ENCODE measurements at places on chromosomes 2 and 18.

DNA sequence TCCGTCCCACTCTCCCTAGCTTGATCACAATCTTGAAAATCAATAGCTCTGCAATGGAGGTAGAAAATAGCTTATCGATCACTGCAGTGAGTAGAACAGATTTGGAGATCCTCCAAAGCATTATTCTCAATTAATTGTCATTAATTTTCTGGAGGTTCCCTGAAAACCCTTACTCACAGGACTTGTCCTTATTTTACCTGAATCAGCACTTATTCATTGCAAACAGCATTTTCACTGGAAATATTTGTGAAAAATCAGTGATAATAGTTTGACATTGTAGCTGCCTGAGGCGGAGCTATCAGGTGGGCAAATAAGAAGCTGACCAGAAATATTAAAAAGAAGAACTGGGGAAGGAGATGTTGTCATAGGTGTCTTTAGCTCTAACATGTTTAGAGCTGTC, 294.6 kb upstream of the ZSWIM2 start:
- no peaks in the 10 kb centered on the region for H3K4me1 ChIP-seq
- no peak for DNase-seq
- no peak overlapping the region for H3K27ac ChIP-seq
- H3K36me3 ChIP-seq = peaks cover 3% of the 10 kb centered on the region

- H3K4me3 ChIP-seq = no peak overlapping the region
- H3K27me3 ChIP-seq = no peaks in the 10 kb centered on the region
- DNase-seq = no peak
Measured at GRCh38 chr2:179107737-179108136, 57.8 kb upstream of the CCDC141 start.

DNA sequence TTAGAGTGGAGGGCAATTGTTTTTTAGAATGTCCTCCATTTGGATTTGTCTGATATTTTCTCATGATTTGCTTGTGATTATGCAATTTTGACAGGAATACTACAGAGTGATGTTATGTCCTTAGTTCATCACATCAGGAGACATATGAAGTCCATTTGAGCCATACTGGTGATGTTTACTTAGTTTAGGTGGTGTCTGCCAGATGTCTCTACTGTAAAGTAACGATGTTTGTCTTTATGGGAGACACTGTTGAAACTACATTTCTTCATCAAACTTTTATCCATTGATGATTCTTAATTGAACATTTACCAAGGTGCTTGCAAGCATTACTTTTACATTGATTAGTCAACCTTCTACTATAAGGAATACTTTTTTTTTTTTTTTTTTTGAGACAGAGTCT, 4.9 kb upstream of the SNORC start:
- no peak for DNase-seq
- no peaks in the 10 kb centered on the region for H3K4me1 ChIP-seq
- no peak overlapping the region for H3K27ac ChIP-seq
- no peaks in the 10 kb centered on the region for H3K36me3 ChIP-seq
- H3K4me3 ChIP-seq = no peak overlapping the region
- no peaks in the 10 kb centered on the region for H3K27me3 ChIP-seq

DNA sequence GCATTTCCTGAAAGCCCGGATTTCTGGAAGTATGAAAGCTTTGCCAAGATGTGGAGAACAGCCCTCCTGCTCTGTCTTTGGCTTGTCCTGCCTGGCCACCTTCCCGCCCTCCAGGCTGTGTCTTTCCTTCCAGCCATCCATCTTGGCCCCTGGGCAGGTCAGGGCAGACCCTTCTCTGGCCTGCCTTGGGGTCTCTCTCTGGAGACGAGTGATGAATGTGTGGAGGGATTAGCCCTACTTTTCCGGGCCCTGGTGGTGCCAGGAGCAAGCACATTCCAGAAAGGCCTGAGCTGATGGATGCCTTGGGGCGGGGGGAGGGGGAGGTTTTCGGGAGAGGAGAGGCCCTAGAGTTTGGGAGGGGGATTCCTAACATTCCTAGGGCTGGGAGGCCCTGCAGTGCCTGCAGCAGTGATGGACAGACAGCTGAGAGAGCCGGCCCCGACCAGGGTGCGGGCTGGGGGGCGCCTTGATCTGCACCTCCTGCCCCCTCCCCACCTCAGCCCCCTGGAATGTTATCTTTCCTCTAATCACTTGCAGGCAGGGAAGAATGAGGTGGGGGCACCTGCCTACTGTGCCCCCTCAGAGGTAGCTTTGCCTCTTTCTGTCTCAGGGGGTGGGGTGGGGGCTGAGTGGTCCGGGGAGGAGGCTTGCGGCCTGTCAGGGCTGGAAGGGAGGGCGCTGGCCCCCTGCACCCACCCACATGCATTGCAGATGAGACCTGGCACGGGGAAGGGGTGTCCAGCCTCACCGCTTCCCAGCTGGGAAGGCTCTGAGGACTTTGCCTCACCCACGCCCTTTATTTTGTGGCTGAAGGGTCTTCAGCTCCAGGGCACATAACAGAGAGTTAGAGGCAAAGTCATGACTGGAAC, 156.2 kb downstream of the DDX1 start:
- H3K4me1 ChIP-seq = no peaks in the 10 kb centered on the region
- H3K27me3 ChIP-seq = peaks cover 17% of the 10 kb centered on the region
- H3K36me3 ChIP-seq = peaks cover 2% of the 10 kb centered on the region
- no peak for DNase-seq

DNA sequence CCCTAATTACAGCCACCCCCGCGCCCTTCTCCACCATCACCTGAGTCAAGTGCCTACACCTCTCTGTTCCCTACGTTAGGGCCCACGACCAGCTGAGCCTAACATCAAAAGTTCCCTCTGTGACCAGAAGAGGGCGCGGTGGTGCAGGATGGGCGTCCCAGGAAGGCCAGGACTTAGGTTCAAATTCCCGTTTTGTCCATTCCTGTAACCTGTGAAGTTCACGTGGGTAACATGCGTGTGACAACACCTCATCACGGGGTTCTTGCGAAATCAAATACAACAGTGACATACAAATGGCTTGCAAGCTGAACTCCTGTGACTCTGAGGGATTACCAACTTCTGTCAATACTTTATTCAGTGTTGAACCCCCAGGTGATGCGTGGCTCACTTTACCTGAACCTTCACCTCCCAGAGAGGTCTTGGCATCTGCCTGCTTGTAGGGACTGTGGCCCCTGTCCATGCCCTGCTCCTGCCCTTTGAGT, 207.9 kb downstream of the ARL4C start:
- H3K36me3 ChIP-seq = peaks cover 48% of the 10 kb centered on the region
- peak overlapping the region; percentile 100 for H3K27ac ChIP-seq
- peak; percentile 72 for DNase-seq

- H3K36me3 ChIP-seq = no peaks in the 10 kb centered on the region
- H3K27ac ChIP-seq = no peak overlapping the region
- no peaks in the 10 kb centered on the region for H3K27me3 ChIP-seq
- no peak for DNase-seq
- no peaks in the 10 kb centered on the region for H3K4me1 ChIP-seq
Measured at GRCh38 chr2:76316691-76317090, 606.0 kb upstream of the GCFC2 start.

DNA sequence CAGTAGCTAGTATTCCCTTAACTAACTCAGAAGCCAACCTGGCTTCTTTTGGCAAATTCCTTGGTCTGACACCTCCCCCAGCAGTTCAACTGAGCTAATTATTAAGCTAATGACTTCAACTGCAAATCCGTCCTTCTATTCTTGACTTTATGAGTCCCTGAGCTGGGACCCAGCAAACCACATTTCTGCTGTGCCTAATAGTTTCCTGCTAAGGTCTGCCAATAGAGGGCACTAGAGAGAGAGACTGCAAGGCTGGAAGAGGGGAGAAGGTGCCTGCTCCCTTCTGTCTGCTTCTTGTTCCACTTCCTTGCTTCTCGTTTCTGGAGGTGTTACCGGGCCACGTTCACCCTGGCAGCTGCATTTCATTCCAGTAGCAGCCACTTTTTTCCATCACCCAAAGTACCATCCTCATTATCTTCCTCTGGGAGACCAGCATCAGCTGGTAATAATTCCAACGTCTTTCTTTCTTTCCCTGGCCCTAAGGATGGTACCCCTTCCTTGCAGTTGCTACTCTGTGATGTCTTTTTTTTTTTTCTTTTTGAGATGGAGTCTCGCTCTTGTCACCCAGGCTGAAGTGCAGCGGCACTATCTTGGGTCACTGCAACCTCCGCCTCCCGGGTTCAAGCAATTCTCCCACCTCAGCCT, 352.0 kb downstream of the TNS1 start:
- H3K4me1 ChIP-seq = no peaks in the 10 kb centered on the region
- H3K4me3 ChIP-seq = no peak overlapping the region
- peak; percentile 1 for DNase-seq
- H3K27me3 ChIP-seq = peaks cover 5% of the 10 kb centered on the region

DNA sequence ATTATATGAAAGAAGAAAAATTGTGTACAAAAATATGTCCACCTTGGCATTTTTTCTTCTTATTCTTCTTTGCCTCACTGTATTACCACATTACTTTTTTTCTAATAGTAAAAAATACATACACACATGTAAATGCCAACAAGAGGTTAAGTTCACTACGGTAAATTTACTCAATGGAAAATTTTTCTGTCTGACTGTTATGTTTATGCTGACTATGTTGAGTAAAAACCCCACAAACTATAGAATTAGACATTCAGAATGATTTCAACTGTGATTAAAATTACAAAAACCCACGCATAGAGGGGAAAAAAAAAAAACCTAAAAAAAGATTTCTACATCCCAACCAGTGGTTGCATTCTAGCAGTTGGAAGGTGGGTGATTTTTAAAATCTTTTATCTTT, 5.4 kb downstream of the GPR55 start:
- no peak overlapping the region for H3K27ac ChIP-seq
- peaks cover 21% of the 10 kb centered on the region for H3K4me1 ChIP-seq
- DNase-seq = no peak
- H3K27me3 ChIP-seq = peaks cover 86% of the 10 kb centered on the region
- H3K36me3 ChIP-seq = peaks cover 9% of the 10 kb centered on the region

DNA sequence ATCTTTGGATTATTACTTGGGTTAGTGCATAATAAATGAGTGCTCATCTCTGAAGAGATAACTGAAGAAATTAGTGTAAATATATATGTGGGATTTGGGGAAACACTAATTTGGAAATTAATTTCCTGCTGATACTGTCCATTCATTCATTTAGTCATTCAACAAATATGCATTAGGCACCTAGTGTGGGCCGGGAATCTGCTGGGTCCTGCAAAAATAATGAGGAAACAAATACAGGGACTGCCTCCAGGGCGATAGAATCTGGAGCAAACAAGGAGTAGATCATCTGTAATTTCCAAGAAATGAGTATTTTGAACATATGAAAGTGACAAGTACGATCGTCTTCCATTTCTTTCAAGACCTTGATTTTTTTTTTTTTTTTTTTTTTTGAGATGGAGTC, 203.7 kb upstream of the LYPD1 start:
- H3K36me3 ChIP-seq = no peaks in the 10 kb centered on the region
- H3K27ac ChIP-seq = no peak overlapping the region

GRCh38 chr2:124668161-124668560, 643.1 kb downstream of the CNTNAP5 start:
- H3K4me3 ChIP-seq = no peak overlapping the region
- no peaks in the 10 kb centered on the region for H3K27me3 ChIP-seq
- H3K36me3 ChIP-seq = no peaks in the 10 kb centered on the region
- H3K27ac ChIP-seq = no peak overlapping the region

GRCh38 chr2:239406316-239406995, 5.6 kb upstream of the HDAC4 start:
- peaks cover 3% of the 10 kb centered on the region for H3K36me3 ChIP-seq
- no peak overlapping the region for H3K27ac ChIP-seq
- no peak for DNase-seq
- H3K27me3 ChIP-seq = no peaks in the 10 kb centered on the region
- H3K4me1 ChIP-seq = peaks cover 13% of the 10 kb centered on the region

DNA sequence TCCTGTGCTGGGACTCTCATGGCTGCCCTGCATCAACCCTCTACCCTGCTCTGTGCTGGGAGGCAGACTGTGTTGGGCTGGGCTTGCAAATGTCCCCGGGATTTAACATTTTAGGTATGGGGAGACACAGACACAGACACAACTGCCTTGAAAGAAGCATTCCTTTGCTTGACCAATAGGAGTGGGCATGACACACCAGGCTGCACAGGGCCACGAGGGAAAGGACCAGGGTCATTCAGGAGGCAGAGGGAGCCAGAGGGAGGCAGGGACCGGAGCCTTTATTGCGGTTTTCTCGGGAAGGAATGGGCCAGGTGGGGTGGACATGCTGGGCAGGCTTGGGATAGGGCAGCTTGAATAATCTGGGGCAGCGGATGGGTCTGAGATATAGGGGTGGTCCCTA, 238.7 kb upstream of the COPS8 start:
- H3K4me3 ChIP-seq = no peak overlapping the region
- peaks cover 63% of the 10 kb centered on the region for H3K27me3 ChIP-seq
- no peak for DNase-seq
- H3K27ac ChIP-seq = no peak overlapping the region
- H3K4me1 ChIP-seq = no peaks in the 10 kb centered on the region

- H3K4me3 ChIP-seq = no peak overlapping the region
- peaks cover 33% of the 10 kb centered on the region for H3K27me3 ChIP-seq
- H3K4me1 ChIP-seq = no peaks in the 10 kb centered on the region
- no peak for DNase-seq
- no peaks in the 10 kb centered on the region for H3K36me3 ChIP-seq
- H3K27ac ChIP-seq = no peak overlapping the region
Measured at GRCh38 chr2:234536178-234536965, 39.5 kb upstream of the ARL4C start.

GRCh38 chr18:24049142-24049541, 34.6 kb downstream of the TTC39C start:
- H3K36me3 ChIP-seq = peaks cover 29% of the 10 kb centered on the region
- H3K27ac ChIP-seq = peak overlapping the region; percentile 11
- peaks cover 50% of the 10 kb centered on the region for H3K4me1 ChIP-seq
- DNase-seq = no peak
- H3K27me3 ChIP-seq = no peaks in the 10 kb centered on the region

DNA sequence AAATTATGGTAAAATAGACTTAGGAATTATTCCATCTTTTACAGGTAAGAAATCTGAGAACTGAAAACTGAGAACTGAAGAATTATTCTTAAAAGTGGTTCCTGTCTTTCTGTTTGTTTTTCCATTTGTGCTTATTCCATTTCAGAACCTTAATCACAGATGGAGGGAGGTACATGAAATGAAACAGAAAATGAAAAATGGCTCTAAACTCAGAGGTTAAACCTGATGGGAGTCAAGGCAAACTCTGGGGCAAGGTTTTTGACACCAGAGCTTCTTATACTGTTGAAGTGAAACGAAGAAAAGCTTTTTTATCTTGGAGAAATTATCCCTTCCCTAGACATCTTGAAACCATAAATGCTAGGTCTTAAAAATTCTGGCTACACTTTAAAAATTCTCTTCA, 182.1 kb downstream of the ZNF804A start:
- no peak overlapping the region for H3K4me3 ChIP-seq
- H3K27me3 ChIP-seq = no peaks in the 10 kb centered on the region
- H3K27ac ChIP-seq = no peak overlapping the region
- H3K4me1 ChIP-seq = no peaks in the 10 kb centered on the region
- no peaks in the 10 kb centered on the region for H3K36me3 ChIP-seq

- no peak for DNase-seq
- H3K36me3 ChIP-seq = no peaks in the 10 kb centered on the region
- no peak overlapping the region for H3K4me3 ChIP-seq
- no peak overlapping the region for H3K27ac ChIP-seq
Measured at GRCh38 chr2:180322781-180323180, 315.7 kb upstream of the CWC22 start.

- H3K36me3 ChIP-seq = no peaks in the 10 kb centered on the region
- H3K4me3 ChIP-seq = no peak overlapping the region
- H3K27me3 ChIP-seq = no peaks in the 10 kb centered on the region
Measured at GRCh38 chr2:28639836-28640235, 111.8 kb upstream of the PPP1CB start.
